Left renal cortex interstitium (tissue), 4 donors: ENCODE measurements at places on chromosomes 2 and 18. TPM values are rescaled to one million over a fixed set of nuclear protein-coding genes. Genes with fewer than 3 reads are reported as not detected.

CYTIP gene
- 1.7 TPM for polyA plus RNA-seq

LYG2 gene
- polyA plus RNA-seq = 0.21 TPM

GRCh38 chr2:197204519-197205250 is 105.9 kb downstream of the ANKRD44 start:
- DNase-seq = no peak

DNA sequence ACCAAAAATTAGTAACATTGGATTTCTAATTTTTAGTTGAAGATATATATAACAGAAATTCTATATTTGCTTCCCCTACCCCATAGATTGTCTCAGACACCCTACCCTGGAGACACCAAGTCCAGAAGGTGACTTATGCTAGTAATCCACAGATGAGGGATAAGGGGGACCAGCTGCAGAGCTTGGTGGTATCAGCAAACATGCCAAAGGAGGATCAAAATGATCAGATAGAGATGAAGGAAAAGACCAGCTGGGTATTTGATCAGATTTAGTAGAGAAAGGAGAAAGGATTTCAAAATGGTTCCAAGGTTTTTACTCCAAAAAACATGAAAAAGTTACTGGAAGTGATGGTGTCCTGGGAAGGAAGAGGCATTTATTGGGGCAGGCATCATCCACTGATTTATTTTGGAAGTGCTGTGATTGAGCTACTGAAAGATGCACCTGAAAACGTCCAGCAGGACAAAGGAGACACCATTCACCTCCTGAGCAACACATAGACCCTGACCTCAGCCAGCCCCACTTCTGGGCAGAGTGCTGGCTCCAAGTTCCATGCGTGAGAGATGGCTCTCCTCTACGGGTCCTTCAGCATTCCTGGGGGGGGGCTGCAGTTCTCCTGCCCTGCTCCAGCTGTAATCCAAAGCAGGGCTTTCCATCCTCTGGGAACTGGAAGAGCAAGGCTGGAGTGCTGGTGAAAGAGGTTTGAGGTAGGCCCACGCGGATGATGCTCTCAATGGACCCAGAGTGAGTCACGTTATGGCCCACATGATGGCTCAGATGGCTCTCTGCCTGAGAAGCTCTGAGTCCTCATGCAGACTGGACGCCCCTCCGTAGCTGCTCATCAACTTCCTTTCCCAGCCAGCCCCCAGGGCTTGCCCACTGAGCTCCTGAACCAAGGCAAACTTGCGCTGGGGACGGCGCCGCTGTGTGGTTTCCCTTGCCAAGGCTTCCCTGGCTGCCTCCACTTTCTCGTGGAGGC is 3.7 kb upstream of the LRRFIP1 start:
- DNase-seq = no peak

- no peak for DNase-seq
Observed at GRCh38 chr2:70851704-70852103, 16.1 kb upstream of the CD207 start.
